ENCODE measurements at places on chromosomes 13 and 19.

DNA sequence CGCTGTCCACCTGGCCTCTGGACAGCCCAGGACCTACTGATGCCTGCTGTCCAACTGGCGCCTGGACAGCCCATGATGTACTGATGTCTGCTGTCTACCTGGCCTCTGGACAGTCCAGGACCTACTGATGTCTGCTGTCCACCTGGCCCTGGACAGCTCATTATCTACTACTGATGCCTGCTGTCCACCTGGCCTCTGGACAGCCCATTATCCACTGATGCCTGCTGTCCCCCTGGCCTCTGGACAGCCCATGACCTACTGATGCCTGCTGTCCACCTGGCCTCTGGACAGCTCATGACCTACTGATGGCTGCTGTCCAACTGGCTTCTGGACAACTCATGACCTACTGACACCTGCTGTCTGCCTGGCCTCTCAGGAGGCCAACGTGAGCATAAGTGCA is 208.1 kb downstream of the TEX29 start:
- DNase-seq = no peak

DNA sequence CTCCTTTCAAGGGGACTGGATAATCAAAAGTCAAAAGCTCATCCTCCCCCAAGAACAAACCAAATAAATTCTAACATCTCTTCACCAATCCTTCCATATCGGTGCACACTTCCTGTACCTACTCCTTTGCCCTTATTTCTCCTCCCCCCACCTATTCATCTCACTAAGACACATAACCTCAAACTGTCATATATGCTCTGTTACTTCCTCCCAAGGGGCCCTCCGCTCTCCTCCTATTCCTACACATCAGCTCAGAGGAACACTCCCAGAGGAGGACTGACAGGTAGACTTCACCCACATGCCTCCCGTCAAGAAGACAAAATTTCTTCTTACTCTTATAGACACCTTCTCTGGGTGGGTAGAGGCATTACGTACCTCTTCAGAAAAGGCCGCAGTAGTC is 48.1 kb downstream of the ZNF93 start:
- no peak for DNase-seq

GRCh38 chr13:30413842-30414241 is 8.5 kb upstream of the UBE2L5 start:
- DNase-seq = no peak

DNA sequence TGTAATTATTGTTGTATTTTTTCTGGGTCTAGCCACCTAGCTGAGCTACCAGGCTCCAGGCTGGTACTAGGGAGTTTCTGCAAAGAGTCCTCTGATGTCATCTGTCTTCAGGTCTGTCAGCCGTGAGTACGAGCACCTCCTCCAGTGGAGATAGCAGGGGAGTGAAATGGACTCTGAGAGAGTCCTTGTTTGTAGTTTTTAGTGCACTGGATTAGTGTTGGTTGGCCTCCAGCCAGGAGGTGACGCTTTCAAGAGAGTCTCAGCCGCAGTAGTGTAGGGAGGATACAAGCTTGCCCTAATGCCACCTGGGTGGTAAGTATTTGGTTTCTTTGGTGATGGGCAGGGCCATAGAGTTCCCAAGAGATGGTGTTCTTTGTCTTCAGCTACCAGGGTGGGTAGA is 384.8 kb downstream of the SLC7A1 start:
- DNase-seq = no peak

GRCh38 chr19:48196321-48196763 is 25.9 kb downstream of the ZSWIM9 start:
- DNase-seq = no peak

- no peak for DNase-seq
Observed at GRCh38 chr13:105537113-105537512, 998.3 kb downstream of the EFNB2 start.

DNA sequence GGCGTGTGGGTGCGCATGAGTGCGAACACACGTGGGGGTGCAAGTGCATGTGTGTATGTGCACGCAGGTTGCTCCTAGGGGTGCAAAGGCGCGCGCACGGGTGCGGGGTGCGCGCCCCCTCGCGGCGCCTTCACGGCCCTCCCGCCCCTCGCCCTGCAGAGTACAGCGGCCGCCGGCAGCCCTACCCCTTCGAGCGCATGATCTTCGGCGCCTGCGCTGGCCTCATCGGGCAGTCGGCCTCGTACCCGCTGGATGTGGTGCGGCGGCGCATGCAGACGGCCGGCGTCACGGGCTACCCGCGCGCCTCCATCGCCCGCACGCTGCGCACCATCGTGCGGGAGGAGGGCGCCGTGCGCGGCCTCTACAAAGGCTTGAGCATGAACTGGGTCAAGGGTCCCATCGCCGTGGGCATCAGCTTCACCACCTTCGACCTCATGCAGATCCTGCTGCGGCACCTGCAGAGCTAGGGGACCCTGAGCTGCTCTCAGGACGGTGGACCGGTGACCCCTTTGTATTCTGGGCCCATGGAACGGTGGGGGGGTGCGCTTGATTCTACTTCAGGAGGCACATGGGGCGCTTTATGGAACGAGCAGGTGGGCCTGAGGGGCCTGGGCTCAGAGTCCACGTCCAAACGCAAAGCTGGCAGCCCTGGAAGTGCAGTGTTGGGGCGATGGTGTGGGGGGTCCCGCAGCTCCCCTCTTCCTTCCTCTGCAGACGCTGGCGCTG is 27.7 kb downstream of the TMEM161A start:
- no peak for DNase-seq

GRCh38 chr13:40981361-40981760 is 37.8 kb downstream of the ELF1 start:
- no peak for DNase-seq

DNA sequence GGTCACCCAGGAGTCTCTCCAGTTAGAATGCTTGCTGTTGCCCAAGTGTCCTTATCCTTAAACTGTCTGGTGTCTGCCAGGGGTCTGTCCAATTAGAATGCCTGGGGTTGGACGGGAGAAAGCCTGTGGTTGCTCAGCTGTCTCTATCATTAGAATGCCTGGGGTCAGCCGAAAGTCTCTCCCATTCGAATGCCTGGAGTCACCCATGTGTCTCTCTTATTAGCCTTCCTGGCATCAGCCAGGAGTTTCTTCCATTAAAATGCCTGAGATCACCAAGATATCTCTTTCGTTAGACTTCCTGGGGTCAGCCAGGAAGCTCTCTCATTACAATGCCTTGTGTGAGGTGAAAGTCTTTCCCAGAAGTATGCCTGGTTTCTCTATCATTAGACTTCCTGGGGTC is 1521.0 kb downstream of the UQCRFS1 start:
- DNase-seq = no peak

GRCh38 chr13:79516595-79516994 is 35.6 kb downstream of the NDFIP2 start:
- no peak for DNase-seq

DNA sequence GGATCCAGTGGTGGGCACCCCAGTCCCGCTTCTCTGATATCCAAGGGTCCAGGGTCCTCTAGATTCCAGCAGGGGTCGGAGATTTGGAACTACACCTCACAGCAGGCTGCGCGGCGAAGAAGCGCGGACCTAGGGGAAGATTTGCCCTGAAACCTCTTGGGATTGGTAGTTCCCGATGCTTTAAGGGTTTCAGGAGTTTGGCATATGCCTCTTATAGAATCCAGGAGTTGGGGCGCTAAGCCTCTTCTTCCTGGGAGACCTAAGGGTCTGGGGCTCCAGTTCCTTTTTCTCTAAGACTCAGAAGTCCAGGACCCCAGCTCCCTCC is 349 bp downstream of the BCL2L12 start:
- DNase-seq = no peak

GRCh38 chr13:59133903-59134302 is 1029.8 kb downstream of the DIAPH3 start:
- no peak for DNase-seq

DNA sequence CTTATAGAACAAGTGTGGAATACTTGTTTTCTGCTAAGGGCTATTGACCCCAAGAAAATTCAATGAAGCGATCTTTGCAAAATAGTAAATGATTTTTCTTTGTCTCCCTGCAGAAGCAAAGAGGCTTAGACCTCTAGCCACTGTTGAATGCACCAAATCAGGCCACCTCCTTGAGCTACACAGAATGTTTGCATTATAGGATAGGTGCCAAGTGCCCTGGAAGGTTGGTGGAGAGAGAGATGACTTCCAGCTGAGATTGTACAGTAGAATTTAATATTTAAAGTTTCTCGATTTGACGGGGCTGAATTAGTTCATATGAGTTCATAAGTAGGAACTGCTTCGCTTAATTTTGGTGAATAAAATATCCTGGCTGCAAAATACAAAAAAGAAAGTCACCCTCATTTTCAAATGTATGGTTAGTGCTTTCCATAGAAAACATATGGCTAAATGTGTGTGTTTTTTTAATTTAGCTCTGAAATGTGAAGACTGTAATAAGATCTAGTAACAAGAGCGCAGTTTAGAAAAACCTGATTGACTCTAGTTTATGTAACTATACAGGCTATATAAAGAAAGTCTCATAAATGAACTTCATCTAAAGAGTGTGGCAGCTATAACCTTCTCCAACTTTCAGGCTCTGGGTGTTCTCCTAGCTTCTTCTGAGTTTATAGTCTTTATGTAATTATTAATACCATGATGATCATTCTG is 41.6 kb downstream of the LRCH1 start:
- DNase-seq = no peak

DNA sequence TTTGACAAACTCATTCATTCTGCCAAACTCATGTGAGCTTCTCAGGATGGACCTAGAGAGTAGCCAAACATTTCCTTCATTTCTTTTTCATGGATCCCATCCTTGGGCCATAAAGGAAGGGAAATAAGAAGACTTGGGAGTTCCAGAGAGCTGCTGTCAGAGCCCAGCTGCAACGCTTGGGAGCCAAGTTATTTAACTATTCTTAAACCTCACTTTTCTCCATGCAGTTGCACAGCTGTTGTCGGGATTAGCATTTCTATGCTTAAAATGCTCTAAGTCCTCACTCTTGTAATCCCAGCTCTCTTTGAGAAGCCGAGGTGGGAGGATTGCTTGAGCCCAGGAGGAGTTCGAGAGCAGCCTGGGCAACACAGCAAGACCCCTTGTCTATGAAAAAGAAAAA is 11.7 kb upstream of the CASP14 start:
- DNase-seq = no peak

All from stimulated activated CD4-positive, alpha-beta T cell treated with anti-CD3 and anti-CD28 coated beads, Interleukin-4, amount 100 ng/mL, for 4 hours (primary cell).